ENCODE measurements at places on chromosomes 7 and 10.

DNA sequence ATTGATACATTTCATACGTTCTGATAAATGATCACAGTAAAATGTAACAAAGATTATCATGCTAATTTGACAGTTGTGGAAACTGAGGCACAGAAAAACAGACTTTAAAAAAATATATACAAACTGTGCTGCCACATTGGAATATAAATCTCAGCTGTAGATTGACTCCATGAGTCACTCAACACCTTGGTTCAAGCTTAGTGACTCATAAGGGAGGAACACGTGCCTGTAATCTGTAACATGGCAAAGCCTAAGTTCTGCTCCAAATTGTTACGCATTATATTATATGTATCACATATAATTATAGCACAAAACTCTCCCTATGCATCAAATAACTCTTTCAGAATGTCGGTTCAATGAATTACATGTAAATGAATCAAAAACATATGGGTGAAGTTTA lies 1047.5 kb downstream of the GATA3 start:
- no peak for DNase-seq

- peak; percentile 57 for DNase-seq
Observed at GRCh38 chr7:101138213-101138870, 11.4 kb downstream of the SERPINE1 start.

DNA sequence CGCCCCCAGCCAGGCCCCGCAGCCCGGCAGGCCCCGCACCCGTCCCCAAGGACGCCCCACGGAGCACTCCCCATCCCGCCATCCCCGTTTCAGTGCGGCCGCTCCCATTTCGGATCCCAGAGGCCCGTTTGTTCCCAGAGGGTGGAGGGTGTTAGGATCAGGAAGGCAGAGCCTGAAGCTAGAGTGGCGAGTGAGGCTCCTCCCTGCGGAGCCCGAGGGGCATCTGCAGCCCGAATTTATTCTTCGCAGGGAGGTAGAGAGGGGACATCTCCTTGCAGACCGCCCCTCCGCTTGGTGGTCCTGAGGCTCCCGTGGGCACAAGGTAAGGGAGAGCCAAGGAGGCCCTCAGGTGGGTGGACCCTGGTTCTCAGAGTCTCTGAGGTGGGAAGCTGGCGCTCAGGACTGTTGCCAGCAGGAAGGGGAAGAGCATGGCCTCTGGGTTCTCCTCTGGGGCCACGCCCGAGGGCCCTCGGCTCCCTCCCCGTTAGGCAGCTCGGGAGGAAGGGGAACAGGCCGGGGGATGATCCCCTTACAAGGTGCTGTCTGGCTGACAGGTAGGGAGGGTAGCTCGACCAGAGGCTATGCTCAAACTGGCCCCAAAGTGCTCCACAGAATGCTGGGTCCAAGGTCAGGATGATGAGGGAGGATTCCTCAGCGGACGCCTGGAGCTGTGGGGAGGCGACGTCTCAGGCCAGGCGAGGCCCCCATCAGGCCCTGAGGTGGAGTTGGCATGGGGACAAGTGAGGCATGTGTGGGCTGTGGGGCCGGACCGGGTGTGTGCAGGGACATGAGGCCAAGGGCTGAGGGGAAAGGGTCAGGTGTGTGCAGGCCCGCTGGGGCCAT lies 17.4 kb downstream of the POLL start:
- DNase-seq, result peak; percentile 38

DNA sequence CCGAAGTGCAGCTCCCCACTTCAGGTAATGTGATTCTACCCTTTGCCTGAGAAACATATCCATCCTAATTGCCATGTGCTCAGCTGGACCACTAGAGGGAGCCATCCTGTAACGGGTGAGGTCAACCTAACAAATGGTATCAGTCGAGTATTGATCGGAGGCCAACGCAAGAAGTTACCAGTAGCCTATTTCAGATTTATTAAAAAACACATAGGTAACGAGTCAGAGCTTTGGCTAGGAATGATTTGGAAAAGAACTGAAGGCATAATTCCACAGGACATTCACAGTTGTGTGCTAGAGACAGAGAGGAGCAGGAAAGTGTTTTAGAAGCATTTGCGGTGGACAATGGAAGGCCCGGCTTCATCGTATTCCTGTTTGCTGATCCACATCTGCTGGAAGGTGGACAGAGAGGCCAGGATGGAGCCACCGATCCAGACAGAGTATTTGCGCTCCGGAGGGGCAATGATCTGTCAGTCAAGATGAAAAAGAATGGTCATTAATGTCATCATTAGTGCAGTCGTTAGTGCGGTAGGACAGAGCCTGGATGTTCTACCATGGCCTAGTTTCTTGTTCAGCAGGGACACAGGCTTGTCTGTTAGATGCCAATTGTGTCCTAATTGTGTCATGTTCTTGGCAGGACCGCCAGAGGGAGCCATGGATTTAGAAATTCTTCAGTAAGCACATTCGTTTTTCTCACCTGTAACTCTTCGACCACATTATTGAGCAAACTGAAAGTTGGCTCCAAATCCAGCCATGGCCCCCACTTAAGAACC lies 17.5 kb downstream of the ACTA2 start:
- peak; percentile 88 for DNase-seq

DNA sequence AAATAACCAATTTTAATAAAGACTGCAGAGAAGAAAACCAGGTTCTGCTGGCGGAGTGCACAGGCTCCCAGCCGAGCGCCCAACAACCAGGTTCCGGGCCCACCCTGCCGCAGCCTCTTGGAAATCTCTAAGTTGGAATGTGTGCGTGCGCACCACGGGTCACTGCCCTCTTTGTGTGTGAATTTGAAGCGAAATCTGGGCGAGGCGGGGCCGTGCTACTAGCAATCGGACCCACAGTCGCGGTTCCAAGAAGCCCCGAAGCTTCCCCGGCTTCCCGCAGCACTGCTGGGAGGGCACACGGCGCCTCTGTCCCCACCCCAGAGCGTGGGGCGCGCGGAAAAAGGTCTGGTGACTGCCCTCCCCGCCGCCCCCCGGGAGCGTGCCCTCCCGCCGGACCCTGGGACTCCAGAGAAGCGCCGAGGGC lies 666 bp upstream of the MAP3K8 start:
- DNase-seq, result peak; percentile 79

DNA sequence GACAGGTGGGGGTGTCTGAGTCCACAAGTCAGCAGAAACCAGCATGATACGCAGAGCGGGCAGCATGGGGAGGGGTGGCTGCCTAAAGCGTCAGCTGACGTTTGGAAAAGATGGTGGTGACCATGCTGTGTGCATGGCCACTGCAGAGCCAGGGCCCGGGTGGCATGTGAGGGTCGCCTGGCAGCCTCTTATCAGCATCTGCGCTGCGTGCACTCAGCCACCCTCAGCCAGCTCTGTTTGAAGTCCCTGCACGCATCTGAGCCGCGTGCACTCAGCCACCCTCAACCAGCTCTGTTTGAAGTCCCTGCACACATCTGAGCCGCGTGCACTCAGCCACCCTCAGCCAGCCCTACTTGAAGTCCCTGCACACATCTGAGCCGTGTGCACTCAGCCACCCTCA lies 61.5 kb downstream of the WDR37 start:
- no peak for DNase-seq

DNA sequence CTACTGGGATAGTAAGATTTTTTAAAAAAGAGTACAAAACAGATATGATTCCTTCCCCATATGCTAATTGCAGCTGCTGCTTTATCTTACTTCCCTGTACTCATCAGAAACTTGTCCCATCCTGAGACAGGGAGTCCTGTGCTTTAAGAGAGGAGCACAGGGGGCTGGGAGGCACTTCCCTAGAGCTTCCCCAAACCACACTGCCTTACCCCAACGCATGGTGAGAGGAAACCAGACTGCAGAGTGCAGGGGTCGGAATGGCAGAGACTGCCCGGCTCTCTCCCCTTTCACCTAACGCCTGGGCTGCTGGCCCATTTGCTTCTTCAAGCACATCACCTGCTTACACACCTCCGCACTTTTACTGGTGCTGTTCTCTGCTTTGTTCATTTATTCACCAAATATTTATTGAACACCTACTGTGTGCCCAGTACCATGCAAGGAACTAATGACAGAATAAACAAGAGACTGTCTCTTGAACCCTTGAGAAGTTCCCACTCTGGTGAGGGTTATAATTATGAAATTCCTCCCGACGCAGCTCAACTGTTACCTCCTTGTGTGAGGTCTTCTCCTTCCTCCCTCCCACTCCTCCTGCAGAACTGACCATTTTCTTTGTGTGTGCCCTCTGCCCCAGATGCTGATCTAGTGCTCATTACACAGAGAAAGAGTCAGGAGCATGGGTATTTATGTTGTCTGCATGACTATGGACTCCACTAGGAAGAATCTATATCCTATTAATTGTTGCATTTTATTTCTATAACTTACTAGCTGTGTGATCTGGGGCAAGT lies 289.7 kb downstream of the TCF7L2 start:
- no peak for DNase-seq

- DNase-seq, result no peak
Observed at GRCh38 chr7:44145479-44145968, 4.4 kb upstream of the MYL7 start.

GRCh38 chr10:92290076-92290836 lies 622 bp downstream of the CPEB3 start:
- peak; percentile 70 for DNase-seq

GRCh38 chr10:109906316-109906715 lies 17.0 kb downstream of the XPNPEP1 start:
- DNase-seq, result no peak

DNA sequence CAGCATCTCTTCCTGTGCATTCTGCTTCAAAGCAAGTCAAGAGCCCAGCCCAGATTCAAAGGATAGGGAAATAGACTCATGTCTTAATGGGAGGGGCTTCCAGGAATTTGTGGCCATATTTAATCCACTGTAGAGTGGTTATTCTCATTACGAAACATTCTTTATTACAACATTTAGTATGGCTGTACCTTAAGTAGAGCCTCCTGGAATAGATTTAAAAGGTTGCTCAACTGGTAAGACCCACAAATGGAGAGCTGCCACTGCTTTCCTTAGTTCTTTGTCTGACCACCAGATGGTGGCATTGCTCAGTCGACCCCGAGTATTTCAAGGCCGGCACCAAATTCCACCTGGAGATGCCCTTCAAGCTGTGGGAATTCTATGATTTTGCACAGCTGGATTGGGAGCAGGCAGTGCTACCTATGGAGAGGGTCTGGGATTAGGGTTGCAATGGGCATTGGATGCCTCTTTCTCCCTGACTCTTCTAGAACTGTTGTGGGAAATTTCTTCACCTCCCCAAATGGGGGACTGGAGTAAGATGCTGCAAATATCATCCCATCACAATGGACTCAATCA lies 102.2 kb downstream of the RBM20 start:
- DNase-seq, result peak; percentile 77

GRCh38 chr10:1434202-1434601 lies 303.1 kb downstream of the ADARB2 start:
- no peak for DNase-seq

DNA sequence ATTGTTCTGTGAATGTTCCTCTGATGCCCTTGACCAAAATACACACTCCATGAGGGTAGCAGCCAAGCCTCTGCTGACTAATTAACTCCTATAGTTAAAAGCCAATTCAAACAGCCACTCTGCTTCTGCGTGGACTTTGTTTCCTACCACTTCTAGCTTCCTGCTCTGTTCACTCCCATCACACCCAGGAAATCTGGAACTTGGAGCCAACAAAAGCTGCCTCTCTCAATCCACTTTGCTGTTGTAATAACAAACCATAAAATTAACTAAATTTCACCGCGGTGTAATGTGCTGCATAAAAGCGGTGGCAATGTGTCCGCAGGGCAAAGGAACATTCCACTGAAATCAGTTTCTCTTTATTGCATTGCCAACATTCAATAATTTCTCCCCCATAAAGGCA lies 239.5 kb downstream of the PLXNA4 start:
- no peak for DNase-seq

GRCh38 chr10:88938938-88939337 lies 13.6 kb downstream of the ACTA2 start:
- DNase-seq, result no peak

GRCh38 chr7:30970594-30971094 lies 6.9 kb downstream of the GHRHR start:
- DNase-seq, result no peak

DNA sequence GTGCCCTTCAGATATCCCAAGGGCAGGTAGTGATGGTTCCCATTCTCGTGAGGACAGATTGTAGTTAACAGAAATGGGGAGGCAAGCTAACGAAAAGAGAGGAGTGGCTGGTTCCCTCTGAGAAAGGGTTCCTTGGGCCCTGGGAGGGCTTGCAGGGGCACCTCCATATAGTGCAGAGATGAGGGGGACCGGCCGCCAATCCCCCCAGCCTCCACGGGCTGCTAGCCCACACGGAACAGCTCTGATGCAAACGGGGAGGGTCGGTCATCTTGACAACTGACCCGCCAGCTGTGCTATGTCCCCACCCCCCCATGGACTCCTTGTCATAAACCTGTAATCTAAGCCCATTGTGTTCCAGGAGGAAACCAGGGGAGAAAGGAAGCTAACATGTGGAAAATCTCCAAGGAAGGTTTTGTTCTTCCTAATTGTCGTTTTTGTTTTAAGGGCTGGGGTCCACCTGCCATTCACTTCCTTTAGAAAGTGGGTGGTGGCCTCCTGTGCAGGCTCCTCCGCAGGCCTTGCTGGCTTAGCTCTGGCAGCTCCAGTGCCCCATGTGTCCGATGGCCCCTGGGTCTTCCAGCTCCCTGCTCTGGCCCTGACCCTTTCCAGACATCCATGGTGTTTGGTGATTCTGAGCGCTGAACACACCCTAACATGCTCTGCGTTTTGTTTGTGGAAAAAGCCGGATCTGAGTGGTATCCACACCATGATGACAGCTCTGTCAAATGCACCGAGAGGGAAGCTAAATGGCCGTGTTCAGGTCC lies 15.9 kb downstream of the ADCY1 start:
- DNase-seq, result no peak

DNA sequence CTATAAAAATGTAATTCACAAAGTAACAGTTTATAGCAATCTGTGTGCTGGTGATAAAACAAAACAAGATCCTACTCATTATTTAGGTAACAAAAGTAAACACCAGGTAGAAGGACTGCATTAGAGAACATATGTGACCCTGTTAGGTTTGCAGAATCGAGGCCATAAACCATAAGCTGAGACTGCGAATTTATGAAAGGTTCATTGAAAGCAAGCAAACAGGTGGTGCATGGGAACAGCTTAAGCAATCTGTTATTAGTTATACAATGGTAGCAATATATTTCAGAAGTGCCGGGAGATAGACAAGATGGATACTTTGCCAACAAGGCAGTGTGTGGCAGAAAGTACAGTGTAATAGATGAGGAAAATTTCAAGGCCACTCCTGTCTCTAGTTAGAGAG lies 23.5 kb upstream of the FAM133B start:
- DNase-seq, result no peak

All from testis (tissue), 5 donors.